Mesothelial cell of epicardium (in vitro differentiated cells): ENCODE measurements at places on chromosomes 2 and 18.

DNA sequence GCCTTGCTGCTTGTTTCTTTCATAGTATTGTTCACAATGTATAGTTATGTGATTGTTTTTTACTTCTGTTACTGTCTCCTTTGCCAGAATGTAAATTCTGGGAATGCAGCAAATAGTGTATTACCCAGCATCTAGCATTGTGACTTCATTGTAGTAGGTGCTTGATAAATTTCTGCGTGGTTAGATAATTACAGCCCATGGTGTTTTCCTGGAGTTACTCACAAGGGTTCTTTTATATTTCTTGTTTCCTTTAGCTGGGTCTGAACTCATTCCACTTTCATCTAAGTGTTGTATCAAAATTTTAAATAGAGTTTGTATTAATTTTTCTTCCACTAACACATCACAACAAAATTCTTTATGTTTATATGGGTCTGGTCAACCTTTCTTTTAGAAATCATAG is 132.6 kb downstream of the MAP4K4 start:
- DNase-seq = no peak

GRCh38 chr2:237786936-237787335 is 11.6 kb upstream of the RBM44 start:
- no peak for DNase-seq

DNA sequence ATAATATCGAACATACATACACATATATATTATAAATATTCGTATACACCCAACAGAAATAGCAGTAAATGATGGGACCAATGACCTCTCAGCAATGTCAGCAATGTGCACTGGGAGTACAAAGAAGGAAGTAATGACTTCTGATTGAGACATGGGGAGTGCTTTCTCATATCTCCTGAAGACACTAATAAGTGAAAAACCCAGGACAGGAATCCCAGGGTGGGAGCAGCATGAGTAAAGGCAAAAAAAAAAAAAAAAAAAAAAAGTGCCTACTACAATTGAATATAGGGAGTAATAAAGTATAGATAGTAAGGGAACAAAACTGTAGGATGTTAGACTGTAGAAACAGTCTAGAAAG is 491.3 kb downstream of the IRS1 start:
- DNase-seq = no peak

- no peak for DNase-seq
Observed at GRCh38 chr2:170930131-170930990, 1.3 kb downstream of the GORASP2 start.

- DNase-seq = no peak
Observed at GRCh38 chr2:179592167-179592936, 269.1 kb downstream of the ZNF385B start.

DNA sequence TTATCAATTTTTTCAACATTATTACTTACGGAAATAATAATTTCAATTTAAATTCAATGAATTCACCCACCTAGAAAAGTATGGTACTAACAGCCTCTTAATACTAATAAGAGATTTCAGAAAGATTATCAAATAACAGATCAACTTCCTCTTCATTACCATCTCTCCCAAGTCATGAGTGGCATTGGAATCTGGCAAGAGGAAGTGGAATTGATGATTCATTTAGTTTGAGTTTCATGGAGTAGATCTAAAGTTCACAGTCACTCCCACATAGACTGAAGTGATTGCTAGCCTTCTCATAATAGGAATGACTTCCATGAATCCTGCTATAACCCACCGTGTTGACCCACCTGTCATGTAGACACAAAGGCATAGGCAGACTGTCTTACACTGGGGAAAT is 77.7 kb upstream of the WDR75 start:
- no peak for DNase-seq

GRCh38 chr2:68196120-68196716 is 38.5 kb downstream of the PNO1 start:
- no peak for DNase-seq

GRCh38 chr2:182384860-182385259 is 42.0 kb downstream of the PDE1A start:
- DNase-seq = no peak

DNA sequence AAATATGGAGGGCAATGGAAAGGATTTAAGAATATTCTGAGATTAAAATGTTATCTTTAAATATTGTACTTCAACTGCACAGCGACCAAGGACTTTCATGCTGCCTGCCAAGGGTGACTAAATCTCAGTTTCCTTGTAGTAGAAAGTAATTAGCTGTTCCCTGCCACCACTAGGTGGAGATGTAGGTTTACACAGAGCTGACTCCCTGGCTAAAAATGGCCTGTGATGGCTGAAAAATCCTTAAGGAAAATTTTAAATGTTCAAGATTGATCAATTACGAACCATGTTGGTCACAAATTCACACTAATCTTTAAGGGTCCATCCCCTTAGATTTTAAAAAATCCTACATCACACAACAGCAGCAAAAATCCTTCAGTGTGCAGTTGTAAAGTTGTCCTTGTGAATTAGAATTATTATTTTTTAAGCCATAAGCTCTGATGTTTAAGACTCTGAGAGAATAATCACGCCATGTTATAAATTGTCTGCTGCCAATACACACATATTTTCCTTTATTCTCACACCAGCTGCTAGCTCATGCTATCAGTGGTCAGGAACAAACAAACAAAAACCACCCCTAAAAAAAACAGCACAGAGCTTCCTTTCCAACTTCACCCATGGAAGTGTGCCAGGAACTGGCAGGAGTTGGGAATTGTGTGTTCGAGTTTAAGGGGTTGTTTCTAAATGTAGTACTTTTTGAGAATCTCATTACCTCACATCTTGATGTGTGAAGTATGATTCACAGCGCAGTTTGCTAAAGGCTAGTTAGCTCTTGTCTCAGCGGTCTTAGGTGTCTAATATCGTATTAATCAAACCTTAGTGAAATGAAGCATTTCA is 399.8 kb downstream of the TMEM182 start:
- DNase-seq = no peak

- no peak for DNase-seq
Observed at GRCh38 chr18:31563778-31564177, 27.9 kb upstream of the TTR start.

- DNase-seq = no peak
Observed at GRCh38 chr2:48205137-48205798, 299.0 kb upstream of the FBXO11 start.

GRCh38 chr2:78870343-78870967 is 155.0 kb upstream of the REG3G start:
- no peak for DNase-seq

DNA sequence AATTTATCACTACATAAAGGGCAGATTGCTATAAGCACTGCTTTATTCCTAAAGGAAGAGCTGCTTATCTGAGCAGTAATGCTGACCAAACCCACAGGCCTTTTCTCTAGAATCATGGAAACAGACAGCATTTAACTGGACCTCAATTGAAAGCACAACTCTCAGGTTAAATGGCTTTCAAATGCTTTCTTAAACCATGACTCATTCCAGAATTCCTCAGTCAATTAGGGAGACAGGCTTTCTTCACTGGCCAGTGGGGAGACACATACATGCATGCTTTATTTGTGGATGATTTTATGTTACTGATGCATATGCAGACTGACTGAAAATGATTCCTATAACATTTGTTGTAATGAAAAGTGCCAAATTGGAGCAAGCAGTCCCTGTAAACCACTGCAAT is 114.6 kb downstream of the ACVR1 start:
- DNase-seq = no peak

DNA sequence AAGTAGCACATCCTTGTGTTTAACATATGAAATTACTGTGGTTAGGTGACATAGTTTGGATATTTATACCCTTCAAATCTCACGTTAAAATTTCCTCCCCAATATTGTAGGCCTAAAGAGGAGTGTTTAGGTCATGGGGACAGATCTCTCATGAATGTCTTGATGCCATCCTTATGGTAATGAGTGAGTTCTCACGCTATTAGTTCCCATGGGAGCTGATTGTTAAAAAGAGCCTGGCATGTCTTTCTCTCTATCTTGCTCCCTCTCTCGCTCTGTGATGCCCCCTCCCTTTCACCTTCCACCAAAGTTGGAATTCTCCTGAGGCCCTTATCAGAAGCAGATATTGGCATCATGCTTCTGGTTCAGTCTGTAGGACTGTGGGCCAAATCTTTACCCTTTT is 660.1 kb downstream of the ADCYAP1 start:
- DNase-seq = no peak

DNA sequence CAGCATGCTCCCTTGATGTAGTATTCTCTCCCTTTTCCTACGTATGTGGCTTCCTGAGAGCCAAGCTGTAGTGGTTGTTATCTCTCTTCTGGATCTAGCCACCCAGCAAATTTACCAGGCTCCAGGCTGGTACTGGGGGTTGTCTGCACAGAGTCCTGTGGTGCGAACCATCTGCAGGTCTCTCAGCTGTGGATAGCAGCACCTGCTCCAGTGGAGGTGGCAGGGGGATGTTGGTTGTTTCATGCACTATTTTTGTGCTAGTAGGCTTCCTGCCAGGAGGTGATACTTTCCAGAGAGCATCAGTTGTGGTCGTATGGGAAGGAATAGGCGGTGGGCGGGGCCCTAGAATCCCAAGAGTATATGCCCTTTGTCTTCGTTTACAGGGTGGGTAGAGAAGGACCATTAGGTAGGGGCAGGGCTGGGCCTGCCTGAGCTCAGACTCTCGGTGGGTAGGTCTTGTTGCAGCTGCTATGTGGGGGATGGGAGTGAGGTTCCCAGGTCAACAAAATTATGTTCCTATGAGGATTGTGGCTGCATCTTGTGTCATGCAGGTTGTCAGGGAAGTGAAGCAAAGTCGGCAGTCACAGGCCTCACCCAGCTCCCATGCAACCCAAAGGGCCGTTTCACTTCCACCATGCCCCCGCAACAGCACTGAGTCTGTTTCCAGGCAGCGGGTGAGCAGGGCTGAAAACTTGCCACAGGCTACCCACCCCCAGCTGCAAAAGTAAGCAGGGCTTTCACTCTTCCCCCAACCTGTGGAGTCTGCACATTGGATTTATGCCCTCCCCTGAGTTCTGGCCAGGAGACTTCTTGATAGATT is 1139.5 kb downstream of the BCL11A start:
- no peak for DNase-seq
